Sigmoid colon (tissue), 7 donors: ENCODE measurements at places on chromosomes 1 and 21. TPM values are rescaled to one million over a fixed set of nuclear protein-coding genes. Genes with fewer than 3 reads are reported as not detected.

DISP3 gene
- 0.28 TPM for total RNA-seq

RAB42 gene
- 0.68 TPM for total RNA-seq

DNA sequence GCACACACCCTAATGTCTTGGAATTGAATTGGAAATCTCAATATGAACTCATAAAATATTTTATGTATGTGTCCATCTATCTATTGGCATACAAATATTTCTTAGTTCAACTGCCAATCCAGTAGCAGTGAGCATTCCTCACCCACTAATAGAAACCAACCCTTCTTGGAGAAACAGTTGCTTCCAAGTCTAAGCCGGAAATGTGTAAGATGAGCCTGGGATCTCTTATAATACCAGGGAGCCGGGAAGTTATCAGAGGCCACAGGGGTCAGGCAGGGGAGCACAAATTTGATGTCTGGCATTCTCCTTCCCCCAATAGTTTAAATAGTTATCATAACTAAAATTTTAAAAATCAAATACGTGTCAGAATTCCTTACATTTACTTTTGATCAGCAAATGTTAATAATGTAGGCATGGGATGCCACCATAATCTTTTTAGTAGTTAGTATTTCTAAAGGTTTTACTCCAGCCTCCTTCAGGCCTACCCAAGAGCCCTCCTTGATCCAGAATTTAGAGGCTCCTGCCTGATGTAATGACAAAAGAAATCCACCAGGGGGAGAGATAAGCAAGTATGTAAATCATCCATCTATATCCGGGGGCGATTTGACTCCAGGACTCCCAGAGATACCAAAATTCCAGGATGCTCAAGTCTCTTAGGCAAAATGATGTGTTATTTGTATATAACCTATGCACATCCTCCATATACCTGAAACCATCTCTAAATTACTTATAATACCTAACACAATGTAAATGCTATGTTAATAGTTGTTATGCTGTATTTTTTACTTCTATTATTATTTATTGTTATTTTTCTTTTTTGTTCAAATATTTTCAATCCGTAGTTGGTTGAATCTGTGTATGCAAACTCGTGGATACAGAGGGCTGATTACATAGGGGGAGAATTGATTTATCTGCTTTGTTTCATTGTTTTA is 218.7 kb upstream of the COA6 start:
- DNase-seq: no peak

GRCh38 chr21:25487046-25487594 is 120.2 kb downstream of the MRPL39 start:
- no peak for DNase-seq

- DNase-seq: no peak
Observed at GRCh38 chr1:46755121-46755520, 36.2 kb upstream of the EFCAB14 start.

GRCh38 chr1:100643471-100644196 is 75.9 kb upstream of the VCAM1 start:
- no peak for DNase-seq
